ENCODE measurements at places on chromosomes 6 and 20.

DNA sequence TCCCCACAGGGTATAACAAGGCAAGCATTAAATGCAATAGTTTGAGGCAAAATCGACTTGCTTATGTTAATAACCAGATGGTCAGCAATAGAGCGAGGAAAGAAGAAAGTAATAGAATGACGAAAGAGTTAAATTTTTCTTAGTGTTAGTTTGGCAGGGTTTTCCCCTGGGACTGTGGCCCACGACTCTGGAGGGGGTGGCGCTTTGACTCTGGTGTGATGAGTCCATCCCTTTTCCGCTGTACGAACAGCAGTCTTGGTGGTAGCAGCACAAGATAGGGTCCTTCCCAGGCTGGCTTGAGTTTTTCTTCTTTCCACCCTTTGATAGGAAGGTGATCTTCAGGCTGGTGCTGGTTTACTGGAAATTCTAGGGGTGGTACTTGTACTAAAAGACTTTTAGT lies 69.2 kb upstream of the GMDS start:
- no peak for DNase-seq

- DNase-seq = no peak
Measured at GRCh38 chr20:19757487-19758132, 448 bp upstream of the RIN2 start.

- no peak for DNase-seq
Measured at GRCh38 chr6:165229216-165229615, 80.2 kb downstream of the C6orf118 start.

GRCh38 chr6:12614456-12614855 lies 102.1 kb upstream of the PHACTR1 start:
- DNase-seq = no peak
